ENCODE measurements at places on chromosomes 4 and X.
A peak's percentile ranks its signal among the peaks of the same experiment; 100 is the strongest.

- DNase-seq, result no peak
Measured at GRCh38 chrX:154981116-154981411, 41.5 kb downstream of the F8 start.

DNA sequence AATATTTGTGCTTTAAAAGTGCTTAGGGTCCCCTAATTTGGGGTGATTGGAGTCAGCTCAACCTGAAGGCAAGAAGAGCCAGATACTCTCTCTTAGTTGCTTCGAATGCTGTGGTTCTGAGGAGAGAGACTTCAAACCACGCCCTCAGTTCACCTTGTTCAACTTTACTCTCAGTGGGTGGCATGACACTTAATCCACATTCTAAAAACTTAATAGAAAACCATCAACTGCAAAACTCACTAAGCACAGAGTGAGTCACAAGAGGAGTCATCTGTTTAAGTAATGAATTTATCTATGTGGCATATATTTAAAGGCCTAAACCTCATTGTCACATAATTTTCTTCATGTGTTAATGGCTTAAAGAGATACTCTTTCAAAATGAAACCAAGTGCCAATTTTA is 99.5 kb upstream of the SLC4A4 start:
- DNase-seq, result no peak

DNA sequence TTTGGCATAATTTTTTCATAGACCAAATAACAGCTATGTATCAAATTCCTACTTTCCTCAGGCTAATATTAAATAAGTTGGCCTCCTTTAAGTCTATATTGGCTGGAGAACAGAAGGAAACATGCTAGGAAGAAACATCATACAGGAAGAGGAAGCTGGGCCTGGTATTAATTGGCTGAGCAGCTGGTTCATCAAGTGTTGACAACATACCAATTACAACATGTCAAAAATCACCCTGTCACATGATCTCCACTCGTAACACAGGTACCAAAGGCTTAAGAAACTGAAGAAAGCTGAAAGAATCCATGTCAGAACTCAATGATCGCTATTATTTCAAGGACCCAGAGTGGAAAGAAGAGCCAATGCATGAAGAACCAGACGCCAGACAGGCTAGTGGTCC is 10.5 kb downstream of the WDFY3 start:
- DNase-seq, result no peak

GRCh38 chr4:60482921-60483351 is 717.2 kb upstream of the ADGRL3 start:
- DNase-seq, result no peak

DNA sequence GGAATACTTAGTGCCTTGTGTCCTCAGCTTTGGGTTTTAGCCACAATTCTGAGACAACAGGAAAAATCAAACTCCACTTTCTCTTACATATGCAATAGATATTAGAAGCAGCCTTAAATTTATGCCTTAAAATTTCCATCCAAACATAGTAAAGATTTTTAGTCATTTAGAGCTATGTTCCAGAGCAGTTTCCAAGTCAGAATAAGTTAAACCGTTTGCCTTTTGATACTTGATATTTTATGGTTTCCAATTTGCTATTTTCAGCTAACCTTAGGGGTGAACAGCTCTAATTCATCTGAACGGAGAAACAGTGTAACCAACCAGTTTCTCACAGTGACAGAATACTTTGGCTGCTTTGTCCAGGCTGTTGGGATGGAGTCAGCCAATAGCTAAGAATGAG is 125.8 kb upstream of the RXFP1 start:
- no peak for DNase-seq

DNA sequence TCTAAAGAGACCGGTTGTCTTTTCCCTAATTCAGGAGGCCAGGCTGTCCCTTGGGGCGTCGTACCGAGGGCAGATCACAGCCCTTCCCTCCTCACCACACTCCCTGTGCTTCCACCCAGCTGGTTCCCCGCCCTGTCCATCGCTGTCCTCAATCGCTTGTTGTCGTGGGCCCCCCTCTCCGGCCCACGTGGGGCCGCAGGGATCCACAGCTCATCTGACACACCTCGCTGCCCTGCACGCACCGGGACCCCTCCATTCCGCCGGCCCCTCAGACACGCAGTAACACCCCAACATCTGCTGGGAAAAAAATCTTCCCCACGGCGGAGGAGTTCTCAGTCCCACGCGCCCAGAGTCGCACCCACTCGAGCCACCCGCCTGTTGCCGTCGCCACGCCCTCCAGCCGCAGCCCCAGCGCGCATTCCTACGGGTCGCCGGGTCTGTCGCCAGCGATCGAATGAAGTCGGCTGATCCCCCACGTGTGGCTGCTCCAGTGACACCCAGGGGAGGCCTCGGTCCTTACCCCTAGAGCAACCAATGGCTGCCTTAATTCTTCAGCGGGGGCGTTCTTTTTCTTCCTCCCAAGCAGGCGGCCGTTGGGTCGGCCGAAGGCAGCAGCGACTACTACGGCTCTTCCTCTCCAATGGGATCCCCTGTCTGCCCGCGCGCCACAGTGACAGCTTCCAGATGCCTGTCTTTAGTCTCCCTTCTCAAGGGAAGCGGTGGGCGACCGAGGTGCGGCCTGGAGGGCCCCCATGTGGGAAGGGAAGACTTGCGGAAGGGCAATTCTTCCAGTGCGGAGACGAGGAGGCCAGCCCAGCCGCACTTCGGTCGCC is 893 bp upstream of the SEPTIN11 start:
- peak; percentile 73 for DNase-seq

Data from activated CD8-positive, alpha-beta memory T cell treated with anti-CD3 and anti-CD28 coated beads, Interleukin-2, amount 50 U/mL, for 4 hours (primary cell).